Germinal center (tissue), 1 donor: ENCODE measurements at places on chromosomes 4 and X.

GRCh38 chrX:6568031-6568430 is 33.1 kb upstream of the VCX3A start:
- no peak for DNase-seq

- no peak for DNase-seq
Measured at GRCh38 chrX:151912780-151913179, at the start of gene MAGEA4. MAGEA4 (plus strand) TSS chrX:151912889; CDS start chrX:151923665, 10,776 bp downstream.

- no peak for DNase-seq
Measured at GRCh38 chr4:57462843-57463242, 352.7 kb upstream of the IGFBP7 start.

GRCh38 chr4:103895876-103896465 is 176.2 kb upstream of the TACR3 start:
- no peak for DNase-seq

DNA sequence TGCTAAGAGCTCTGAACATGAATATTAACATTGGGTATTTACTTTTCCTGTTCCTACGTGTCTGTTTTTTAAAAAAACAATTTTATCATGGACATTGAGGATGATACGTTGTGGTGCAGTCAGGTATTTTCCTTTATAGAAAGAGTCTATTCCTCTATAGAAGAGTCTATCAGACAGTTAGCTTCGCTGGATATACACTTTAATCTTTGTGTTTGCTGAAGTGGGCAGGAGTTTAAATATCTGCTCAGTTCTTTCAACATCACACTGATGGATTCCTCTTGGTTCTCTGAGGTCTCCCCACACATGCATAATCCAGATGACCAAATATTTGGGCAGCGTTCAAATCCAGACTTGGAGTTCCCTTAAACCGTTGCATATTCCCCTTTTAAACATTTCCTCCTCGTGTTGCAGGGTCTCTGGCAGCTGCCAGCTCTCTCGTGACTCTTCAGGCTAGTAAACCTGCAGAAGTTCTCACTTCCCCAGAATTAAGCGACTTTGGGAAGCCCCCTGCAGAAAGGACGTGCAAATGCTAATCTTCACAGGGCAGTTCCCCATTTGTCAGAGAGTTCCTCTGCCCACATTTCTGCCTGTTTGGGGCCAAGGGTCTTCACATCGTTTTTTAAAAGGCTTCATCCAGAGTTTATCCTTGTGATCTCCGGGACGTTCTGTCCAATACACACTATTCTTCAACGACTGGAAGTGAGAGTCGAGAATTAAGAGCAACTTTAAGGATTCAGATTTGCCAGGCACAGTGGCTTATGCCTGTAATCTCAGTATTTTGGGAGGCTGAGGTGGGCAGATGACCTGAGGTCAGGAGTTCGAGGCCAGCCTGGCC is 20.5 kb upstream of the DHRSX start:
- DNase-seq = peak; percentile 65

DNA sequence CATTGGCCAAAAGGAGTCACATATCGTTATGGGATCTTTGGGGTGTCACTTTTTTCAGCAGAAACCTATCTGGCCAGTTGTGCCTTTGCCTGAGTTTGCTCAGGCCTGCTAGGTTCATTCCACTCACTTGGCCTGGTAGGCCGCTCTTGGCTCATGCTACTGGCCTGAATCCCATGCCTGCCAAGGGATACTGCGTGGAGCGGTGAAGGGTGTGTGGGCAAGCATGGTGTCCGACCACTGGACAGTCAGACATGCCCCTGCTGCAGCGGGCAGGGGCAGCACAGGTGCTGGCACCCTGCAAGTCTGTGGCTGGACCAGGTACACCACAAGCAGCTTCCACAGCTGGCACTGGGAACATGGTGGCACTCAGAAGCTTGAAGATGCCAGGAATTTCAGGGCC is 11.3 kb upstream of the PPM1K start:
- no peak for DNase-seq

DNA sequence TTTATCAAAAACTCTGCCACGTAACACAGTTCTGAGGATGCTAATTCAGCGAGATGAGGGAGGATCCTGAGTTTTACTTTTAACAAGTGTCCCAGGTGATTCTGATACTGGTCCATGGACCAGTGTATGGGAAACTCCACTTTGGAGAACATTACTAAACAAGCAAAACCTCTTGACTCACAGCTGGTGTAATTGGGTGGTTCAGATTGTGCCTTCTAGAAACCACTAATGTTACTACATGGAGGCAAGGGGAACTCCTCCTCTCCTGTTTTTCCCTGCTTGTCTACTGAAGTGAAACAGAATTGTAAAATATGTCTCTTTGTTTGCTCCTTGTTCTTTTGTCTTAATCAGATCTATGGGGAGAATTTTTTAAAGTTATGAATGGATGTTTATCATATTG is 62.6 kb downstream of the FRAS1 start:
- no peak for DNase-seq

DNA sequence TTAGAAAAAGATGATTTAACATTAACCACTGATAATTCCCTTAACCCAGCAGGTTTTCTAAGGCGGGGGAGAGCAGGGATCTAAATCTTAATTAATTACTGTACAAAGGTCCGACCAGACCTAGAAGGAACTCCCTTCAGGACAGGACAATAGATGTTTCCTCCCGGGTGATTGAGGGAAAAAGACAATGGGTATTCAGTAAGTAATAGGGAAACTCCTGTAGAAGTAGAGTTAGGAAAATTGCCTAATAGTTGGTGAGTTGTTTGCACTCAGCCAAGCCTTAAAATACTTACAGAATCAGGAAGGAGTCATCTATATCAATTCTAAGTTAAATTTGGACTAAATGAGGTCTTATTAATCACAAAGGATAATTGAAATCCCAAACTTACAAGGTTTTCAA is 5.8 kb upstream of the SRD5A3 start:
- no peak for DNase-seq

DNA sequence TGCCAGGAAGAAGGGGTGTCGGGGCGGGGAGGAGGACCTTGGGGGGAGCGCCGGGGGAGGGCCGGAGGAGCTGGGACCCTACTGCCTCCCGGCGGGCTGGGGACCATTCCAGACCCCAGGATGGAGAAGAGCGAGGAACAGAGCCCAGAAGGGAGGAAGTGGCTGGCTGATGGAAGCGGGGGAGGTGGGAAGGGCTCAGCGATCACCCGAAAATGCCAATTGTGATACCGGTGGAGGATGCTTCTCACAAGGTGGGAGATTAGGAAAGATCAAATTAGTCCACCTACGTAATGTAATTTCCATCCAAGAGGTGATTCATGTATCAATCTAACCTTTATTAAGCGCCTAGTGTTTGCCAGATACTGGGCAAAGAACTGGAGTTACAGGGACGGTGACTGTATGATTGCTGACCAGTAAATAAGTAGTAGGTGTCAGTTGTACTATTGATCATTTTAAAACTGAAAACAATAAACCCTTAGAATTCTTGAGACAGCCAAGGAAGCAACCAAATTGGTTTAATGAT is 452 bp upstream of the RAI2 start:
- DNase-seq = no peak

DNA sequence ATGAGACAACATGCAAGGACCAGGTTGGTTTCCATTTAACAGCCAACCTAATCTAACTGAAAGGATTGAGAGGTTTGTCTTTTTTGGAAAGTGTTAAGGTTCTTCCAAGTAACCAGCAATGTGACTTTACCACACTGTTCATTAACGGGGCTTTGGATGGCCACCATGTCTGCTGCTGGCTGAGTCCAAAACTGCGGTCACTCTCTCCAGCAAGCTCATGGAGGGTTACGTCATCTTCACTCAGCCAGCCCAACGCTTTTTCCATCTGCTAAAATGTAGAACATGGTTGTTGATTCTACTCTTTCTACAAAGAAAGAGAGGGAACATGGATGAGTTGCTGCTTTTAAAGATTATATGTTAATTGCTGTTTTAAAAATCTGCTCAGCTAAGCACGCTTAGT is 11.0 kb downstream of the PKD2 start:
- no peak for DNase-seq

DNA sequence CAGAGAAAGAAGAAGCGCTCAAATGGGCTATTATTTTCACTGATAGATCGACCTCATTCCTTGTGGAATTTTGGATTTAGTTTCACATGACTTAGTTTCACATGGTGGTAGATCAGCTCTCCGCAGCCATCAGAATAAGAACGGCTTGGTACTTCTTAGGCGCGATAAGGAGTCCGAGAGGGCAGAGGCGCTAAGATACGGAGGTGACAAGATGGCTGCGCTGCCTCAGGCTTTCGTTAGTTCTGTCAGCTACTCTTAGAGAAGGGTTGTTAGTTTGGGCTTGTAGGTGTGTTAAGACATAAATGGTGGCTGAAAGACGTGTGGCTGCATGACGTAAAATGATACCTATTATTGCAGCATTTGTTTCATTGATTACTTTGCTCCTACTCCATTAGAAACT is 169.1 kb downstream of the UNC5C start:
- DNase-seq = no peak

GRCh38 chr4:2634014-2634413 is 97.6 kb downstream of the FAM193A start:
- DNase-seq = no peak

DNA sequence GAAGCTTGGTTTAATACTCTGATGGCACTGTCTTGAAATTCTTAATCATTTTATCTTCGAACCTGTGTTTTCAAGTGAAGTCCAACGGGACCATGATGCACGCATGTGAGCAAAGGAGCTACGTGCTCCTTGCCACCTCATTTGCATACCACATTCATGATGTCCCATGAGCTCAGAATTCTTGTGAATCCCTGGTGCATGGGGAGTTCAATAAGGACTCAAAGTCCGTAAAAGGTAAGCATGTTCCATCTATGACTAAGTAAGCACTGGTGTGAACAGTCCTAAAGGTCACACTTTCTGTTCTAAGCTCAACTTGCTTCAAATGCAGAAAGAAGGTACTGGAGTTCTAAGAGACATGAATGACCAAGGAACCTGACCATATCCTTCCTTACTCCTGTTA is 13.1 kb upstream of the GPM6B start:
- DNase-seq = no peak

- no peak for DNase-seq
Measured at GRCh38 chrX:1558761-1559468, 21.9 kb upstream of the P2RY8 start.

DNA sequence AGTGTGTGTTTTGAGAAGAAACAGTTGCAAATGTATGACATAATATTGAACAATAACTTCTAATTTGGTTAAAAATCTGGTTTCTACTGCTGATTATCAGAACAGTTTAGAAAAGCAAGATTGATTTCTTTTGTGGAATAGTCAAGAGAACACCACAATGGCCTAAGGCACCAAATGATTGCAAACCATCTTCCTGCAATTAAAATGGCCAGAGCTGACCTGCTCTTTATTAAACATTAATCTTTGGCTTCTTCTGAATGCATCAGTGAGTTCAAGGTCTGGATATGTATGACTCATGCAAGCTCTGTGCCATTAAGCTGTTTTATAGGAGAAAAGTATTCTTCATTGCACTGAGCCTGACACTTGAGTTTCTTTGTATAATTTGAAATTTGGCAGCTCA is 107.8 kb upstream of the PDHA2 start:
- DNase-seq = no peak

DNA sequence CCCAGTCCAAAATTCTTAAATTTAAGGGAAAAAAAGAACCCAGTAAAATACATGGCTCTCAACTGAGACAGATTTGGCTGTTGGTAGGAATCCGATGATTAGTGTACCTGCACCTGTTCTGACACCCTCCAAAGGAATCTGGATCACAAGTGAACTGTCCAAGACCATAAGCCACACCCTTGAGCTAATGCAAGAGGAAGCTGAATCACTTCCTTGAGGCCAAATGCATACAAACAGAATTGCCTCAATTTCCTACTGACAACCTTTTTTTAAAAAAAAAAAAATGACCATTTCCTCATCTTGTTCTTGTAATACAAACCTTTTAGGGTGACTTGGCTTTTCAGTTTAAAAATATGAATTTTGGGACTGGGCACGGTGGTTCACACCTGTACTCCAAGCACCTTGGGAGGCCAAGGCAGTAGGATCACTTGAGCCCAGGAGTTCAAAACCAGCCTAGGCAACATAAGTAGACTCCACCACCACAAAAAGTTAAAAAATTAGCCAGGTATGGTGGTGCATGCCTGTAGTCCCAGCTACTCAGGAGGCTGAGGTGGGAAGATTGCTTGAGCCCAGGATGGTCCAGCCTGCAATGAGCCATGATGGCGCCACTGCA is 10.7 kb upstream of the FBXL5 start:
- no peak for DNase-seq

- no peak for DNase-seq
Measured at GRCh38 chrX:31132821-31133241, 61.0 kb upstream of the FTHL17 start.

DNA sequence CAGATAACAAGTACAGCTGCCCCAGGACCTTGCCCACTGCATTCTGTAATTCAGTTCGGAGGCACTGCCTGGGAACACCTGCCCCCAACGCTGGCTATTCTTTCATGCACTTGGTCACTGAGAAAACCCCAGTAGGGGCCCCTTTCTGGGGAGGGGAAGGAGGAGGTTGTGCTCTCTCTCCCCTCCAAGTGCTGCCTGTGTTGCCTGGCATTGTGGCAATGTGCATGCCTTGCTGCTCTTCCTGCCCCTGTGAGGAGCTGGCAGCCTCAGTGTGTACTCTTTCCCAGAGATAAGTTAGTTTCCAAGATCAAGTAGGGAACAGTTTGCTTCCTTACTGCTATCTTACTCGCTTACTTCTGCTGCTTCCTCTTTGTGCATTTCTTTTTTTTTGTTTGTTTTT is 90.8 kb downstream of the AASDH start:
- DNase-seq = no peak

GRCh38 chr4:26766141-26766540 is 94.5 kb upstream of the STIM2 start:
- DNase-seq = no peak

GRCh38 chr4:123088501-123088900 is 166.1 kb upstream of the NUDT6 start:
- no peak for DNase-seq

- no peak for DNase-seq
Measured at GRCh38 chr4:87299898-87300297, 22.8 kb downstream of the HSD17B13 start.

DNA sequence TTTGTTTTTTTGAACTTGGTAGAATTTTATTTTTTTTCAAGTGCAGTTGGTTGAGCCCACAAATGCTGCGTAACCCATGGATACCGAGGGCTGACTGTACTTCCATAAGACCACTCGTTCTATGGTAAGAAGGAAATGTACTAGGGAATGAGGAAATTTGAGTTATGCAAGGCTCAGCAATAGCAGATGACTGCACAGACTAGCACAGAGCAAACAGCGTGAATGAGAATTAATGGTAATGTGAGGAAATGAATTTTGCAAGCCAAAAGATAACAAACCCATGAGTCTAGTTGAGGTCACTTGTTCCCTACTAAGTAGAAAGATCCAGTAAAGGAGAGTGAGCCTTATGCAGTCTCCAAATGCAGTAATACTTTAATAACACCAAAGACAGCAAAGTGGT is 17.4 kb downstream of the GSPT2 start:
- DNase-seq = no peak
